Hypothalamus (tissue), 51 donors: ENCODE measurements at places on chromosomes 7 and 10.

DNA sequence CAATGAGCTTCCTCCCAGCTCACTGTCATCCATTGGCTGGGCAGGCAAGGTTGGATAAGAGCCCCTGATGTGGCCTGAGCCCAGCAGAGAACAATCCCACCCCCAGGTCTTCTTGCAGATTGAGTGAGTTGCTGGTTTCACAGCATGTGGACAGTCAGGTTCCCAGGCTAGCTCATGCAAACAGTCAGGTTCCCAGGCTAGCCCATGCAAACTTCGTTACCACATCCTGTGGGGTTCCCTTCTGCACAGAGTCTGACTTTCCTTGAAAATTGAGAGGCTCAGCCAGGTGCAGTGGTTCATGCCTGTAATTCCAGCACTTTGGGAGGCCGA lies 67.1 kb downstream of the TMEM130 start:
- no peak for DNase-seq

GRCh38 chr10:71060476-71061426 lies 151.6 kb upstream of the UNC5B start:
- DNase-seq, result no peak

DNA sequence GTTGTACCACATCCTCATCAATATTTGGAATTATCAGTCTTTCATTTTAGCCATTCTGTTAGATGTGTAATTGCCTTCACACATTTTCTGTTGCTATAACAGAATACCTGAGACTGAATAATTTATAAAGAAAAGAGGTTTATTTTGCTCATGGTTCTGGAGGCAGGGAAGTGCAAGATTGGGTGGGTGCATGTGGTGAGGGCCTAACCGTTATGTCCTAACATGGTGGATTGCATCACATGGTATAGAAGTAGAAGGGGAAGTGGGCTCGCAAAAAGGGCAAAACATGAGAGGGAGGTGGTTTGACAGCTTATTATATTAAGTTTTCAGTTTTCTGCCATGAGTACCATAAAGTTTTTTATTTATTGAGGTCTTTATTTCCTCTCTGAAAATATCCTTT lies 452.0 kb downstream of the ARL4A start:
- no peak for DNase-seq

- no peak for DNase-seq
Measured at GRCh38 chr10:26485150-26485941, 47.2 kb downstream of the APBB1IP start.

GRCh38 chr10:107206833-107207232 lies 42.3 kb upstream of the SORCS1 start:
- no peak for DNase-seq

- DNase-seq, result no peak
Measured at GRCh38 chr10:64726466-64726865, 1205.3 kb downstream of the REEP3 start.

DNA sequence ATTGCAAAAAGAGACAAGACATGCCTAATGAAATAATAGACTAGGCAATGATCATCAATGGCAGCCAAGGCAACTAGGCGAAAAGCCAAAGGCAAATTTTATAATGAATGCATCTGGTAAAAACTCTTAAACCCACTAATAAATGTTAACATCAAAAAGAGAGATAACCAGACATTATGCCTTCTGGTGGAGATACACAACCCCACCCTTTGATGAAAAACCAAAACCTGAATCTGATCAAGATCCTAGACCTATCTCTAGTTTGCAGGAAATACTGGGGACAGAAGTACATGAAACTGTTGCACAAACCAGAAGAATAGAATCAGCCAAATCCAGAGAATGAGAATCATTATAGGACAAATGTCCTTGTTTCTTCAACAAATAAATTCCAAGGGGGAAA lies 22.0 kb upstream of the GSAP start:
- no peak for DNase-seq

DNA sequence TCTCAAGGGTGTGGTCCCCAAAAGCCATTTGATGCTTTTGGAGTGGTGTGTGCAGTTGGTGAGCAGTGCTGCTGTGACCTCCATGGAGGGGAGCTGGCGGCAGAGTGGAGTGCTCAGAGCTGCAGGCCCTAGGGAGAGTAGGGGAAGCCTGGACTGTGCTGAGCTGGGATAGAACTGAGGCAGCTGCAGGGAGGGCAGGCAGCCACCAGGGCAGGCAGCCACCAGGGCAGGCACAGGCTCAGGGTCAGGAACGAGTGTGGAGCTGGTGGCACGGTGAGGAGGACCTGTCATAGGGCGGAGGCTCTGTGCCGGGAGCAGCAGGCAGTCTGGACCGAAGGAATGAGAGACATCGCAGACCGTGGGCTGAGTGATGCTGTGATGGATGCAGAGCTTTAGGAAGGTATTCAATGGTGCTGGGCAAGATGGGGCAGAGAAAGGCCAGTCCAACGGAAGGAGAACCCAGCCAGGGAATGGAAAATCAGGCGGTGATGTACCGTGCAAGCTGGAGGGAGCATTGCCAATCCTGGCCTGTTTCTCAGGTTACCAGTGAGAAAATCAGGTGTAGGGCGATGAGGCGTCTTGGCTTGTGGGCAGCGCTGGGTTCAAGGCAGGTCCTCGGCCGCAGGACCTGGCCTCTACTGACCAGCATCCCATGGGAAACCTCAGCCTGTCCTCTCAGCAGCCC lies 152.6 kb downstream of the CAMK1D start:
- no peak for DNase-seq
